ENCODE measurements at places on chromosomes 7 and 10.
A peak's percentile ranks its signal among the peaks of the same experiment; 100 is the strongest.

DNA sequence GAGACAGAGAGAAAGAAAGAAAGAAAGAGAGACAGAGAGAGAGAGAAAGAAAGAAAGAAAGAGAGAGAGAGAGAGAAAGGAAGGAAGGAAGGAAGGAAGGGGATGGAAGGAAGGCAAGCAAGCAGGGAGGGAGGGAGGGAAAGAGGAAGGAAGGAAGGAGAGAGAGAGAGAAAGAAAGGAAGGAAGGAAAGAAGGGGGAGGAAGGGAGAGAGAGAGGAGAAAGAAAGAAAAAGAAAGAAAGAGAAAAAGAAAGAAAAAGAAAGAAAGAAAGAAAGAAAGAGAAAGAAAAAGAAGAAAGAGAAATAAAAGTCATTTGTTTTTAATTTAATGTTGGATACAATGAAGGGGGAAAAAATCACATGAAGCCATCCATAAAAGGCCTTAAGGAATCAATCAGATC, 4.6 kb upstream of the RASSF4 start:
- DNase-seq, result no peak

- DNase-seq, result no peak
Measured at GRCh38 chr7:159272739-159273138, 128.1 kb upstream of the VIPR2 start.

DNA sequence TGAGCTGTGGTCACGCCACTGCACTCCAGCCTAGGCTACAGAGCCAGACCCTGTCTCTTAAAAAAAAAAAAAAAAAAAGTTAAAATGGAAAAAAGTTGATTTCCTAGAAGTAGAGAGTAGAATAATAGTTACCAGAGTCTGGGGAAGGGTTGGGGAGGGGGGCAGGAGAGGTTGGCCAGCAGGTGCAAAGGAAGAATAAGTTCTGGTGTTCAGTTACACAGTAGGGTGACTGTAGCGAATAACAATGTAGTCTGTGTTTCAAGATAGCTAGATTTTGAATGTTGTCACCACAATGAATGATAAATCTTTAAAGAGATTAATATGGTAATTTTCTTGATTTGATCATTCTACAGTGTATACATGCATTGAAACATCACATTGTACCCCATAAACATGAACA, 142.9 kb downstream of the NRF1 start:
- no peak for DNase-seq

DNA sequence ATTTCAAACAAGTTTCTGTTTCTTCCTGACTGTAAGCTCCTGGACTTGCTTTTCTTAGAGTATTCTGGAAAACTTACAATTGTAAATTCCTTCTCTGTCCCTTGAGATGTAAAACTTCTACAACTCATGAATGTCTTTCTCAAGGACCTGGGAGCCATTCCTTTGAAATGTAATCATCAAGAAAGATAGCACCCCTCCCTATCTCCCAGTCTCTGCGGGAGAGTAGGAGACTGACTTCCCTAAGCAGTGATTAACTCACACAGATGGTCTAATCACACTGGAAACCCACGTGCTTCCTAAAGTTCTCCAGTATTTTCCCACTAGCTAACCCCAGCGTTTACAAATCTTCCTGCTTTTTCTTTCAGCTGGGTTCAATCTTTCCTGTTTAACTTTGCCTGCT, 549.4 kb downstream of the SORCS1 start:
- no peak for DNase-seq

DNA sequence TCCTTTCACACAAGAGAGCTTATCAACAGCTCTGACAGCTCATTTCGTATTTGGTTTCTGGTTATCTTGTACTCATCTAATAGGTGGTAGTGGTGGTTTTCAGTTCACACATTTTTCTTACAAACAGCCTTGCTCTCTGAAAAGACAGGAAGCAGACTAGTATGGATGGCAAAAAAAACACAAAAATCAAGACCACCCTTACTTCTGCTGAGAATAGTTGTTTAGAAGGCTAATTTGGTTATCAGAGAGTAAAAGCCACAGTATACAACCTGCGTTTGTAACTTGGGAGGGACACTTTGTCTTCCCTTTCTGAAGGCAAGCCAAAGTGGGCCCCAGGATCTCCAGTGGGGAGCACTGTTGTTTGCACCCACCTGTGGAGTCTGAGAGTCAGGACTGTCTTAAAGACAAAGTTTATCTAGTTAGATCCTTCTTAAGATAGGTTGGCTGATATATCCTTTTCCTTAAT, 68.0 kb downstream of the PIP4K2A start:
- no peak for DNase-seq

- DNase-seq, result no peak
Measured at GRCh38 chr7:913736-914520, 37.6 kb downstream of the GET4 start.

DNA sequence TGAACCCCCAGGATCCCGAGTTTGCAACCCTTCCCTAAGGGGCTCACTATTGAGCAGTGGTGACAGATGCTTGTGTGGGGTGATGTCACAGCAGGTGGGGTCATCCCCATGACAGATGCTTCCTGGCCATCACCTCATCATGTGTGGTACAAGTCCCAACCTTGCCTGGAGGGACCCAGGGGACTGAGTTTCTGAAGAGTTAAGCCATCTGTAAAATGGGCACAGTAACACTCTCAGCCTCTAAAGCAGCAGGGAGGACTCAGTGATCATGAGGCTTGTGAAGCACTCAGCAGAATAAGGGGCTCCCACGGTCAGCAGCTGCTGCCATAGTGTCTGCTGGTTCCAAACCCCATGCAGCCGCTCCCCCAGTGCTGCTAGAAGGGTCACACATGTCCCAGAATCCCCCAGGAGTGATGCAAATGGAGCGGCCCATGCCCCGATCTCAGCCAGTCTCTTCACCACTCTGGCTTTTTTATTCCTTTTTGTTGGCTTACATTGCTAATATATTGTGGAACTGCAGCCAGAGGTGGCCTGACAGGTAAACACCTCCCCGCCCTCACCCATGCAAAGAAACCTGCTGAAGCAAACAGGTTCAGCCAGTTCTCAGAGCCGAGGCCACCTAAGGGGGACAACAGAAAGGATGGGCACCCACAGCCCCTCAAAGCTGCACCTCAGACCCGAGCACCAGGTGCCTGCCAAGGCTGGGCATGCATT, 102.1 kb upstream of the PDGFA start:
- no peak for DNase-seq

DNA sequence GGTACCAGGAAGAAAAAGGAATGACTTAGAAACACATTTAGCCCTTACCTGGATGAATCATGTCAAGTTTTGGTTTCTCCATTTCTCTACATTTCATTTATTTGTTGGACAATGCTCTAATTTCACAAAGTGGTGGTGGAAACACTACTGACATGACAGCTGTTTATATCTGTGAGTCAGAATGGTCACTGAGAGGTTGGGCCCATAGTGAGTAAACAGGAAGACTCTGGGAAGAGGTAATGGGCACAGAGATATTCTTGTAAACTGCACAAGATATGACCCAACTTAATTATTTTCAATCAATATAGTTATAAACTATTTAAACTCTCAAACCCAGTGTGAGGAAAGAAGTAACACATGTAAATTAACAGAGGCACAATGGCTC, 176.3 kb upstream of the MEOX2 start:
- no peak for DNase-seq

GRCh38 chr7:132757783-132758182, 181.5 kb upstream of the PLXNA4 start:
- no peak for DNase-seq

GRCh38 chr10:35388197-35388596, 51.9 kb downstream of the CCNY start:
- no peak for DNase-seq

DNA sequence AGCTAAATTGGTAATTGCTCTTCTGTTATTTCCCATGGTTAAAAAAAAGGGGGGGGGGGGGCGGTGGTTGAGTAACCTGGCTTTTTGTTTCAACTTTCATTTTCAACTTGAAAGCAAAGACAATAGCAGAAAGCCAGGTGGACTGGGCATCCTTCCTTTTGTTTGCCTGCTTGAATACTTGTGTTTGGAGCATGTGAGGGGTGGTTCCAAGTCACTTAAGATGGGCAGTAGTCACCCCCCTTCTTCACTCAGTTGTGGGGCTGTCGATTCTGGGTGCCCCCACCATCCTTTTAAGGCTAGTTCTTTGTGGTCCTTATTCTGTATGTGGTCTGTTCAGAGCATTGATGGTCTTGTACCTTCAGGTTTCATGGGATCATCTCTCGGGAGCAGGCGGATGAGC, 165.6 kb upstream of the PRR15 start:
- no peak for DNase-seq

- no peak for DNase-seq
Measured at GRCh38 chr7:47027695-47028240, 554.1 kb downstream of the TNS3 start.

- no peak for DNase-seq
Measured at GRCh38 chr10:27446091-27446918, 57.8 kb upstream of the RAB18 start.

GRCh38 chr7:22853674-22854157, 31.1 kb upstream of the TOMM7 start:
- DNase-seq, result no peak

- no peak for DNase-seq
Measured at GRCh38 chr10:85851325-85851724, 515.3 kb downstream of the GRID1 start.

GRCh38 chr10:92087750-92088395, 164.3 kb downstream of the BTAF1 start:
- peak; percentile 46 for DNase-seq

DNA sequence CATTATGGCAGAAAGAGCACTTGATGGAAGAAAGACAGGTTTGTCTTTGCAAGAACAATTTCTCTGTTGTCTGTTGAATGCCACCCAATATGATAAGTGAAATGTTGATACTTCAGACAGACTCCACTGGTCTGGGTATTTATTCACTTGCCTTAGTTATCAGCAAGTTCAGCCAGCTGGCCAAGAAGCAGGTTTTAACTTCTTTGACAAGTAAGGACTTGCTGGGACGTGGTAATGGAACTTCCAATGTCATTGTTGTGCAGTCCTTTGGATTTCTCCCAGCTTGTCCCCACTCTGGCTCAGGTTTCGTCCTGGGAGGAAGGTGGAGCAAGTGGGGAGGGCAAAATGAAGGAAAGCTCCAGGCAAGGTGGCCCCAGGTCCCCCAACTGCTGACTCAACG, 497.4 kb downstream of the RPS24 start:
- DNase-seq, result no peak

DNA sequence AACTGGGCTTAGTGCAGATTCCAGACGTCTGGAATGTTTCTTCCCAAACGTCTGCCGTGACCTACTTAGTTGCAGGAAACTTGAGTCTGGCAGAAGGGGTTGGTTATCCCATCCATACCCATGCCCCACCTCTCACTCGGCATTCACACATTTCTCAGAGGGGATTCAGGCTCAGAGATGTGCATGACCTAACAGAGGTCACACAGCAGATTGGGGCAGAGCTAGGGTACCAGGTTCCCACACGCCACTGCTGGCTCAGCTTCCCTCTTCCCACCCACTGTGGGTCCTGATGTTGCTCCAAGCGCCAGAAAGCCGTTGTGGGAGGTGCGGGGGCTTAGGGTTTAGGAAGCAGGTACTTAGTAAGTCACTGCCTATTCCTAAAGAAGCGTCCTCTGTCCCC, 3.0 kb downstream of the UCMA start:
- no peak for DNase-seq

GRCh38 chr7:143284591-143285469, at the start of gene TMEM139:
Gene TMEM139, plus strand, starts transcription at chr7:143284958. Its CDS starts 1,000 bp downstream, at chr7:143285958.
- DNase-seq, result no peak

GRCh38 chr10:62393237-62393636, 19.1 kb downstream of the ZNF365 start:
- DNase-seq, result no peak

GRCh38 chr10:69239136-69239535, 19.0 kb downstream of the HKDC1 start:
- DNase-seq, result no peak

DNA sequence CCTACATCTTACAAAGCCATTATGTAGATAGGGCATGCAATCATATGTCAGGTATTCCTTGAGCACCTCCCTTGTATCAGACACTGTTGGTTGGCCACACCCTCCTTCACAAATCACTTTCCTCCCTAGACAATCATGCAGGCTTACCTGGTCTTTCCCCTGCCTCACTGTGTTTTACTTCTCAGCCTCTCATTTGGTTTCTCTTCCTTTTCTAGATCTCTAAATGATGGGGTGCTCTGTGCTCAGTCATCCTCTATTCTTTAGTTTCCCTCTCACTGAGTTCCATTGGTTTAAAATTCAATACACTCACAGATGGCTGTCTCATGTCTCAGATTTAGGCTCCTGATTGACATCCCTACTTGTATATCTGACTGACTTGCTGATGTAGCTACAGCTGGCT, 31.4 kb downstream of the ANK3 start:
- no peak for DNase-seq

- DNase-seq, result no peak
Measured at GRCh38 chr7:26554952-26555351, 263.3 kb downstream of the SNX10 start.

DNA sequence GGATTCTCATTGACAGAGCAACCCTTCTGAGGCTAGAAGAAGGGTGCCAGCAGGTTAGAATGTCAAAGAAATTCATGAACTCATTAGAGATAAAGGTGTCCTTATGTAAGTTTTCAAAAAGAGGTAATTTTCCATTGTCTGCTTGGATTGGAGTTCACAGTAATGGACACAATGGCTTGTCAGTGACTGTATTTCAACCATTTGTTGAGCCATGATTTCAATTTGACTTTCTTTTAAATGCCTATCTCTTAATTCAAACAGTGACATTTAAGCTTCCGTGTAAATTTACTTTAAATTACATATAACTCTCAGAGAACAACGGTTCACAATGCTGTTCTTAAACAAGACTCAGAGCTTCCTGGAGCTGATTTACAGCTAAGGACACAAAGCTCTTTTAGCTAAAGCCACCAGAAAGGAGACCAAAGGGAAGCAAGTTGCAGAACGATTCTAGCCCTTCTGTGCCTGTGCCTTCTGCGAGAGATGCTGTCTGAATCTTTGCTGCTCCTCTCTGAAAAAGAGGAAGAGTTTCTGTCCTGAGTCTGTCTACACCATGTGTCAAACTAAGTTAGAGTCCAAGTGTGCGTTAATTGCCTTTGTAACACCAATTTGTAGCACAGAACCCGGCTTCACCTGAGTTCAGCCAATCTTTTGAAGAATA, 42.2 kb upstream of the PFKP start:
- no peak for DNase-seq

DNA sequence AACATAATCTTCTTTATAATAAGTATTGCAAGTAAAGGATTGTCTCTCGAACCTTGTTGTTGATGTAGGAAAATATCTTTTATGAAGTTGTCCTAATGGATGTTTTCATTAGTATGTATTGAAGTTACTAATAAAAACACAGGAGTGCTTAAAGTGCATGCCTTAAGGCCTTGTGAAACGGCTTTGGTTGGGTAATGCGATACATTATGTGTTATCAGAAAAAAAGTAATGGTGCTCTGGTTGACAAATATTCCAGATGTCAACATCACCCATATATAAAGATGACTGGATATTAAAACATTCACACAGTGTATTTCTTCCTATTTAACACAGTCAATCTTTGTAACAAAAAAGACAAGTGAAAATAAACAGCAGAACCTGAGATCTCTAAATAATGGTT, 310.7 kb downstream of the PRKG1 start:
- no peak for DNase-seq

GRCh38 chr10:22466763-22467334, 121.6 kb downstream of the SPAG6 start:
- DNase-seq, result no peak

All from liver (tissue), 10 donors.